AG10803 (cell line): ENCODE measurements at places on chromosomes 2 and 18.

- no peak for DNase-seq
These were observed 134.0 kb downstream of the IKZF2 start for GRCh38 chr2:213017404-213017803.

- DNase-seq, result no peak
These were observed 57.9 kb upstream of the EPAS1 start for GRCh38 chr2:46239175-46239846.

DNA sequence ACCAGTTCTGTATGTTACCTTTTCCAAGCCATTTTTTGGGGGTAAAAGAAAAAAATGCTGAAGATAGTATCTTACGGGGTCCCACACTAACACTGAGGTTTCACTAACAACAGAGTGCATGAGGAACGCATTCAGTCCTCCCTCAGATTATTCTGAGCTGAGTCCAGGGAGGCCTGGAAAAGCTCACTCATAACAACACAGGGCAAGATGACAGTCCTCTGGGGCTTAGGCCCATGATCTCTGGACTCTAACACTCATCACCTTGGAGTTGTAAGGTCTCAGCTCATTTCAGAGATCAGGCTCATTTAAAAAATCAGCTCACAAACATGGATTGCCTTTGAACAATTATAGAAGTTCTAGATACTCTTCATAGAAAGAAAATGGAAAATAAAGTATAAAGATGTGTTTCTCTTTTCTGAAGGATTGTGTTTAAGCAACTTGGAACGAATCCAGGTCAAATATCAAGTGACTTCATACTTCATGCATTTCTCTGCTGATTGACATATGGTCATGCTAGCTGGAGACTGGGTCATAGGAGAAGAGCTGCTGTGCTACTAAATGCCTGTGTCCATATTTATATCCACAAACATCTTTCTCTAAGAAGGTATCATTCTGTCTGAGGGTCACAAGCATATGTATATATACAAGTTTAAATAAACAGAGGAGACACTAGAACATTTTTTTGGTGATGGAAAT is 265.8 kb downstream of the ALK start:
- DNase-seq, result no peak

GRCh38 chr2:21163213-21163612 is 39.4 kb downstream of the TDRD15 start:
- DNase-seq, result no peak

GRCh38 chr18:35106845-35107148 is 65.6 kb downstream of the MAPRE2 start:
- no peak for DNase-seq

GRCh38 chr18:21362831-21363230 is 120.8 kb downstream of the GREB1L start:
- peak; percentile 76 for DNase-seq

DNA sequence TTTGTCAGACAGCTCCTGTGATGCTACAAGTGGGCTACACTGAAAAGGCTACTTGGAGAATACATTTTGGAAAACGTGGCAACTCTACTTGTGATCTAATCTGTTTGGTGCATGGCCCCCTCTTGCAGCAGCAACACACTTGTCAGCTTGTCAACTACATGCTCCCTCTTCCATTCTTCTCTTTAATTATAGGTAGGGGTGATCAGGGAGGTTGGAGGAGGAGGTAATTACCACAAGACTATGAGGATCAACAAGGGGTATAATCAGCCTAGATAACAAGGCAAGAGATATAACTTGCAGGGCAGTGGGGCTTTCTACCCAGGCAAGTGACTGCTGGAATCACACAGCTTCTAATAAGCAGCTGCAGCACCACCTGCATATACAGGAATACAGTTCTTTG is 104.9 kb downstream of the ACVR1 start:
- no peak for DNase-seq
